Heart left ventricle (tissue), 16 donors: ENCODE measurements at places on chromosomes 13 and 19. TPM values are rescaled to one million over a fixed set of nuclear protein-coding genes. Genes with fewer than 3 reads are reported as not detected.

- peak; percentile 80 for DNase-seq
These were observed 30.7 kb upstream of the ZNF429 start for GRCh38 chr19:21474671-21475181.

- DNase-seq, result no peak
These were observed 1697.9 kb downstream of the PCDH9 start for GRCh38 chr13:65532231-65532630.

GRCh38 chr13:100497389-100497788, 91.2 kb downstream of the GGACT start:
- no peak for DNase-seq

- no peak for DNase-seq
These were observed 51.3 kb downstream of the ZNF536 start for GRCh38 chr19:30423481-30423880.

DNA sequence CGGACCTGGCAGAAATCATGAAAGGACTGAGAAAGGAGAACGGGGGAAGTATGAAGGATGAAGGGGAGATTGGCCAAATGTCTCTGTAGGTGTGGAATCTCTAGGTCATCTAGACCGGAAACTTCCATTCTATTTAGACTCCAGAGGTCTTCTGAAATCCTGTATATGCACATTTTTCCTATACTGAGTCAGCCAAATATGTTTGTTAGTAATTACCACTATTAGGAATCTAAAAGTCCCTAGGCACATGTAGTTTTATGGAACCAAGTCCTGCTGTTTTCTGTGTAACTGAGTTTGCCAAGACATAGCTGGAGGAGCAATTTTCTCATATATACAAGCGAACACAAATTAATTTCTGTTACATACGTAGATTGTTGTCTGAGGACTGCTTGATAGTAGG, 498.1 kb downstream of the GPC5 start:
- DNase-seq, result no peak

DNA sequence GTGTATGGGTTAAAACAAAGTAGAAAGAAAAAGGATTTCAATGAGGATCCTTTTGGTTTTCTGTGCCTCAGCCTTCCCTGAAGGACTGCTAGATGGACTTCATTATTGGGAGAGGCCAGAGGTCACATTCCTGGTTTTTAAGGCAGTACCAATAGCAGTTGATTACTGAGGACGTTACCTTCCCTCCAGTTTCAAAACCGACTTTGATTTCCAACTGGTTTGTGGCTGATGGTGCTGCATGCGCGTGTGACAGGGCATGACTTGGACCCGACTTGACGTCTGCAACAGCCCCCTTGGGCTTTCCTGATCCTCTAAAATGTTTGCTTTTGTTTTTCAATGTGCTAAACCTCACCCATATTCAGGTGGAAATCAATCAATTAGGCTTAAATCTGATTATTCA, 314.3 kb upstream of the ARGLU1 start:
- DNase-seq, result no peak

GRCh38 chr13:56988543-56988942, 152.2 kb upstream of the PRR20A start:
- no peak for DNase-seq

DNA sequence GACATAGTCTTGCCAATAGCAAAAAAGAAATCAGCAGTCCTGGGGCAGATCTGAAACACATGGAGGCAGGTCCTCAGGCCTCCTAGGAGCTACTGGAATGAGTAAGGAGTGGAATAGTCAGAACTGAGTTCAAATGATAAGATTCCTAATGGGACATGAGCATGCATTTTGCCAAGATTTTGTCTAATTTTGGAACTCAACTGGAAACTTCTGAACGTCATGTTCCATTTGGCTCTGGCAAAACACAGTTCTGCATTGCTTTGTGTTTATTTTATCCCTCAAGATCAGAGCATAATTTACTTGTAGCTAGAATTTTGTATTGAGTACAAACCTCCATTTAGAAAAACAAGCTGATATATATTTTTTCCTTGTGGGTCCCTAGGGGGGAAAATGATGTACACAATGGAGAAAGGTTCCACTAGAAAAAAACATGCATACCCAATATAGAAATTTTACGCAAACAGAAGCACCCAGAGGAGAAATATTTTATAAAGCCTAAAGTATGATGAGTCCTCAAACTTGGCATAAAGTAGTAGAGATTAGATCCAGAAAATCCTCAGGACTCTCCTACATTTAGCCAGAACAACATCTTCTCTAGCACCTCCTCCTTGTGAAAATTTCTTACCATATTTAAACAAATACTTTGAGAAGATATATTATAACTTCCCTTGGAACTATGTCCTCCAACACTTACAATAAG, 149.0 kb upstream of the SERP2 start:
- DNase-seq, result no peak

GRCh38 chr13:66558506-66558905, 671.6 kb downstream of the PCDH9 start:
- DNase-seq, result no peak

GRCh38 chr13:42259515-42259914, 12.4 kb upstream of the AKAP11 start:
- DNase-seq, result no peak

- DNase-seq, result no peak
These were observed 110.3 kb upstream of the ABCC4 start for GRCh38 chr13:95411428-95412040.

ZNF541 gene
- 3.8 TPM for total RNA-seq

SIGLEC5 gene
- total RNA-seq, result not detected

ZNF729 gene
- total RNA-seq, result not detected
